ENCODE measurements at places on chromosomes 6 and 20. TPM values are rescaled to one million over a fixed set of nuclear protein-coding genes. Genes with fewer than 3 reads are reported as not detected.

- no peaks in the 10 kb centered on the region for H3K36me3 ChIP-seq
- DNase-seq = no peak
Measured at GRCh38 chr20:46219190-46219589, 89.1 kb downstream of the CDH22 start.

- H3K36me3 ChIP-seq = no peaks in the 10 kb centered on the region
- no peaks in the 10 kb centered on the region for H3K4me1 ChIP-seq
- DNase-seq = no peak
- H3K27ac ChIP-seq = no peak overlapping the region
- no peaks in the 10 kb centered on the region for H3K27me3 ChIP-seq
- H3K4me3 ChIP-seq = no peak overlapping the region
Measured at GRCh38 chr6:1364791-1365190, 24.6 kb upstream of the FOXF2 start.

DNA sequence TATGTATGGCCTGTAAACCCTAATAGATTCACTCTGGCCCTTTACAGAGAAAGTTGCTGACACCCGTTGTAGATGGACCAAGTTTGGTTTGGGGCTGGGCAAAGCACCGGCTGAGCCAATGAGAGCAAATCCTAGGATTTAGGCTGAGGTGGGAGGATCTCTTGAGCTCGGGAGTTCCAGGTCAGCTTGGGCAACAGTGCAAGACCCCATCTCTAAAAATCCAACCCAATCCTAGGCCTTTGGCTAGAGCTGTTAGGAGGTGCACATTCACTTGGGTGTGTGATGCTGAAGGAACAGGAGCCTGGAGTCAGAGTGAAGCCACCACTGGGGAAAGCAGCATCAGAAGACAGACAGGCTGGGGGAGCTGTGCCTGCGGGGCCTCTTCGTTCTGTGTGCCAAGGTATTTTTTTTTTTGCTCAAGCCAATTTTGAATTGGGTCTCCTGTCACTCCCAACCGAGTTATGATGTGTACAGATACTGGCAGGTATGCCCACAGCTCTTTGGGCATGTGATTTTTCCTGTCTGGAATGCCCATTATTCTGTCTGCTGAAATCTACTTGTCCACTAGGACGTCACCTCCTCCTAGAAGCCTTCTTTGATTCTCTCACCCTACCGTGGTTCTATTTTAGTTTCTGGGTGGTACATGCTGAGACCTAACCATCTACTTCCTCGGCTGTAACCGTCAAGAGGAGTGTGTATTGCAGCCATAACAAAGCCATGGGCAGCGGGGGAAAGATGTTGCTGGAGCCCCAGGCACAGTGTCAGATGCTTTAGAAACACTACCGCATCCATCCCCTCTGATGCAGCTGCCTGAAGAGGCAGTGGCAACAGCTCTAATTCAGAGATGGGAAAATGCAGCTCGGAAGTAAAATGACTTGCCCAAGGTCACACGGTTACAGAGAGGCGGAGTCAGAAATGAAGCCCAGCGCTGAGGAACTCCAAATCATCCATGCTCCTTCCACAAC, 54.0 kb downstream of the TTI1 start:
- no peaks in the 10 kb centered on the region for H3K27me3 ChIP-seq
- no peak overlapping the region for H3K27ac ChIP-seq
- peaks cover 18% of the 10 kb centered on the region for H3K36me3 ChIP-seq
- H3K4me3 ChIP-seq = no peak overlapping the region
- peak; percentile 54 for DNase-seq

GRCh38 chr6:22284666-22285065, 12.2 kb downstream of the PRL start:
- H3K27me3 ChIP-seq = no peaks in the 10 kb centered on the region
- H3K27ac ChIP-seq = no peak overlapping the region
- H3K4me3 ChIP-seq = no peak overlapping the region
- no peak for DNase-seq

DNA sequence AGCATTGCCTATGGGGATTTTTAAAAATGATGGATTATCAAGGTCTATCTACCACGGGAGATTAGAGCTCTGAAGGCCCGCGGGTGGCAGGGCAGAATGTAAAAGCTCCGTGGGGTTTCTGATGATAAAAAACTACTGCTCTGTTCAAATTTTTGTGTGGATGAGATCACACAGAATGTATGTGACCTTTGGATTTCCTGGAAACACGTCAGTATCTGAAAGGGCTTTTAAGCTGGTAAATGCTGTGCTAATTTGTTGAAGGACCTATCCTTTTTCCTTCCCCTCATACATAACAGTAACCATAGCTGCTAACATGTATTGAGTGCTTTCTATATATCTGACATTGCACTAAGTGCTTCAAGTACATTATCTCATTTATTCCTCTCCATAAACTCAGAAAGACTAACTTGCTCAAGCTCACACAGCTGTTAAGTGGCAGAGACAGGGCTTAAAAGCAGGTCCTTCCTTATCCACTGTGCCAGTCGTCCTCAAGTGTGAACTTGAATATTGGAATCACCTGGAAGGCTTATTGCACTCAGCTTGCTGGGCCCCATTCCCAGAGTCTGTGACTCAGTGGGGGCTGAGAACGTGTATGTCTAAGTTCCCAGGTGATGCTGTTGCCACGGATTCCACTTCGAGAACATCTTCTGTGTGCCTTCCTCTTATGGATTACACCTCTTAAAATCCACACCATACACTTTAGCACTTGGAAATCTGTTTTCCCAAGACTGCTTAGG, 1.9 kb upstream of the TMEM242 start:
- no peak overlapping the region for H3K27ac ChIP-seq
- no peaks in the 10 kb centered on the region for H3K36me3 ChIP-seq

The STX7 gene
- total RNA-seq = 26.8 TPM

The CPNE5 gene
- 6.6 TPM for total RNA-seq

Measured in vagina (tissue), 2 donors.